ENCODE measurements at places on chromosomes 7 and 10. TPM values are rescaled to one million over a fixed set of nuclear protein-coding genes. Genes with fewer than 3 reads are reported as not detected.

BLNK gene
- total RNA-seq, result 128 TPM

UCN3 gene
- total RNA-seq, result not detected

- no peak for DNase-seq
These were observed 10.1 kb downstream of the LRRC18 start for GRCh38 chr10:48929413-48929990.

DNA sequence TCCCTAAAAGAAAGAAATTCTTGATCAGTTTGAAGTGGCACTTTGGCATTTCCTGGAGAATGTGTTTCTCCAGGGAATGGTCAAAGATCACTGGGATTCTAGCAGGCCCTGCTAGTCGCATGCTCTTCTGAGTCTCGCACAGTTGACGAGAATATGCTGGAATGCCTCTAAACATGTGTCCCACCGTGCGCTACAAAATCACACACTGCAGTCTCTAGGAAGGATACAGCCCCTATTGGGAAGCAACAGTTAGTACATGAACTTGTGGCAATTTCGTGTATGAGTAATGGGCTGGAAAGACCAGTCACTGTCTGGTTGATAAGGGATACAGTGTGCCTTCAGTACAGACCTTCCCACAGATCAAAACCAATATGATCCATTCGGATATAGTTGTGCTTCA lies 257.9 kb downstream of the PRPF18 start:
- no peak for DNase-seq

CCDC71L gene
- 29.8 TPM for total RNA-seq

DNA sequence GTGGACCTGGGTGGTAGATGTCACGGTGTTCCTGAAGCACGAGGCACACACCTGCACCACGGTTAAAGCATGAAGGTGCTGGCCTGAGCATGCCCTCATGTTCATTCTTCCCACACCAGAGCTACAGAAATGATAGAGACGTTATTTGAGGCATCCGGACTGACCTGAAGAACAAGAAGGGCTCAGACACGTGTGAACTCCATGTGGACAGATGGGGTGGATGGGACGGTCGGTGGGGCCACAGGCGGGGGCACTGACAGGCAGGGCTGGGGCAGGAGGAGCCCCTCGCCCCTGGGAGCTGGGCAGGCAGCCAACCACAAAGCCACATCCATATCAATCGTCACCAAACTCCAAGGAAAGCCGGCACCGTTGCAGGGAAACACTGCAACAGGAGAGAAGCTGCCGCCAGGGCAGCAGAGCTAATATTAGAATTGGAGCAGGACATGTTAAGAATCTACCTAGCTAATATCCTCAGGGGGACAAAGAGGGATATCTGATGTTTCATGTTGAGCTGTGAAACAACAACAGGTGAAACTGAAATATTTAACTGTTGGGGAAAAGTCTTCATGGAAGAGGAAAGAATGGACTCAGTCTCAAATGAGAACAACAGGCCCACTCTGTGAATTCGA lies 37.8 kb upstream of the DIP2C start:
- no peak for DNase-seq

All from spleen (tissue), 13 donors.